ENCODE measurements at places on chromosomes 4 and X.

DNA sequence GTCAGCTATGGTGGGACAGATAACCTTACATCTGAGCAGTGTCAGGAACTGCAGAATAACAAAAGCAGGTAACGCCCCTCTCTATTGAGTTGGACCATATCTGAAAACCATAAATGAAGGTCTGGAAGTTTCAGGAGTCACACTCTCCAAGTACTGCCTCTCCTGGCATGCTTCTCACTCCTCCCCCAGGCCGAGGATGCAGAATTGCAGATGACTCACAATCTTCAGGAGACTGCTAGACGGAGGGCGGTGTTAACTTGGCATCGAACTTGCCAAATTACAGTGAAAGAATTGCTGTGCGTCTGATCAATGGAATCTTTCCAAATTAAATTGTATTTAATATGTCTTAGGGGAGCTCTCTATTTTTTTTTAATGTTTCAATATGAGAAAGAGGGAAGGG lies 67.1 kb upstream of the TRIM2 start:
- ATAC-seq = no peak

GRCh38 chr4:87580057-87580456 lies 28.3 kb upstream of the DSPP start:
- ATAC-seq = no peak

DNA sequence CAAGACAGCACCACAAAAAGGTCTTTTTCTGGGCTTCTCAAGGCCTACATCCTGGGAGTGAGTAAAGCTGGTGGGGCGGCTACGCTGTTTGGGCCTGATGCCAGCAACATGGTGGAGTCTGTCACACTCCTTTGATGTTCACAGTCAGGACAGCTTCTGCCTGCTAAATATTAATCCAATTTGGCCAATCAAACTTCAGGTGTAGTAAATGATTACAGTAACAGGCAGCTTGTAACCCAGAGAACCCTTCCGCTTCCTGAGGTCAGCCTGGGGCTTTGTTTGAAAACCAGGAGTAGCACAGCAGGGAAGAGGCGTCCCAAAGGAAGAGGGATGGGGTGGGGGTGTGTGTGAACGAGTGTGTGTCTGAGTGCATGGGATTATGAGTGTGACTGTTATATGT lies 220.4 kb downstream of the MAML3 start:
- no peak for ATAC-seq

GRCh38 chr4:188400451-188400850 lies 261.2 kb downstream of the TRIML1 start:
- ATAC-seq = no peak
